NCI-H1930 (cell line): ENCODE measurements at places on chromosomes 11 and 22.

DNA sequence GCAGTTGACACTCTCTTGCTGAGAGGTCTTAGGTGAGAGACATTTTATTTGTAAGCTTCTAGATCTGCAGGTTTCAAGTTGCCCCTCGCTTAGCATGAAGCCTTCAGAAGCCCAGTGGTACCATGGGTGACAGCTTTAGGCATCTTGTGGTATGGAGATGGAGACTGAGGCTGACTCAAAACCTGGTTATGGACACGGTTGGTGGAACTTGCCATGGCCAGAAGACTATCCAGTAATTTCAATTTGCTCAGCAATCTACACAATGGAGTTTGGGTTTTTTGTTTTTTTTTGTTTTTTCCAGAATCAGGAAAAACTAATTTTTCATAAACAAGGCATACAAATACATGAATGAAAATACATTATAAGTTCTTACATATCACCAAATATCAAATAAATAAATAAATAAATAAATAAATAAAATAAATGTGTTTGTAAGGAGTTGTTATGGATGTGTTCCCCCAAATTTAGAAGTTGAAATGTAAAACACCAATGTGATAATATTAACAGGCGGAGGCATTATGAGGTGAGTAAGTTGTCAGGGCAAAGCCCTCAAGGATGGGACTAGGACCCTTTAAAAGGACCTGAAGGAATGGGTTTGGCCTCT, 22.6 kb downstream of the ETS1 start:
- DNase-seq, result no peak

GRCh38 chr22:46534901-46535630, 2.4 kb downstream of the CELSR1 start:
- no peak for DNase-seq

- DNase-seq, result no peak
Measured at GRCh38 chr22:17098379-17098819, 13.6 kb downstream of the IL17RA start.

GRCh38 chr22:46422896-46423295, 87.4 kb downstream of the TRMU start:
- no peak for DNase-seq

DNA sequence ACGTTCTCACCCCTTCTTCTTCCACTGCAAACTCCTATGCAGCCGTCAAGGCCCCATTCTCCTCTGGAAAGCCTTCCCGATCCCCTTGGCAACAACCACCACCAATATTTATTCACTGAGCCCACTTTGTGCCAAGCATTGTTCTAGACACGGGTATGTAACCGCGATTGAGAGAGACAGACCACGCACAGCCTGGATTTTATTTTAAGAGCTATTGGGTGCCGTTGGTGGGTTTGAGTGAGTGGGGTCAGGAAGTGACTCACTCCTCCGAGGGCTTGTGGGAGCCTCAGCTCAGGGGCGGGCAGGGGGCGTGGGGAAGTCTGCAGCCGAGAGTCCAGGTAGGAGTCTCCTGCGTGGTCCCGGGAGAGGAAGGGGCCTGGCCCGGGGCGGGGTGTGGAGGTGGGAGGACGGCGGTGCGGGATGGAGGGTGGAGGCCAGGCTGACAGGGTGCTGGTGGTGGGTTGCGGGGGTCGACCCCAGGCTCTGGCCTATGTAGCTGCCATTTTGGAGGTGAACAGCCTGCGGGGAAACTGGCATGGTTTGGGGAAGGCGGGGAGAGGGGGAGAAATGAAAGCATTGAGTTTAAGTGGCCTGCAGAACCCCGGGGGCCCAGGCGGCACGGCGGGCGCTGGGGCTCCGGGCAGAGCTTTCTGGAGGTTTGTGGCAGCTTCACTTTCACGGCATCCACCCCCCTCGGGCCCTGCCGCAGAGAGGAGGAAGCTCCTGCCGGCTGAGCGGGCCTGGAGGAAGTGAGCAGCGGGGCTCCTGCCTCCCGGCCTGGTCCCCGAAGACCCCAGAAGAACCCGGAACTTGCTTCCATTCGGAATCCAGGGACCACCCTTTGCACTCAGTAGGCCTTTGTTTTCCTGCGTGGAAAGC, 547 bp downstream of the PARVG start:
- DNase-seq, result no peak

DNA sequence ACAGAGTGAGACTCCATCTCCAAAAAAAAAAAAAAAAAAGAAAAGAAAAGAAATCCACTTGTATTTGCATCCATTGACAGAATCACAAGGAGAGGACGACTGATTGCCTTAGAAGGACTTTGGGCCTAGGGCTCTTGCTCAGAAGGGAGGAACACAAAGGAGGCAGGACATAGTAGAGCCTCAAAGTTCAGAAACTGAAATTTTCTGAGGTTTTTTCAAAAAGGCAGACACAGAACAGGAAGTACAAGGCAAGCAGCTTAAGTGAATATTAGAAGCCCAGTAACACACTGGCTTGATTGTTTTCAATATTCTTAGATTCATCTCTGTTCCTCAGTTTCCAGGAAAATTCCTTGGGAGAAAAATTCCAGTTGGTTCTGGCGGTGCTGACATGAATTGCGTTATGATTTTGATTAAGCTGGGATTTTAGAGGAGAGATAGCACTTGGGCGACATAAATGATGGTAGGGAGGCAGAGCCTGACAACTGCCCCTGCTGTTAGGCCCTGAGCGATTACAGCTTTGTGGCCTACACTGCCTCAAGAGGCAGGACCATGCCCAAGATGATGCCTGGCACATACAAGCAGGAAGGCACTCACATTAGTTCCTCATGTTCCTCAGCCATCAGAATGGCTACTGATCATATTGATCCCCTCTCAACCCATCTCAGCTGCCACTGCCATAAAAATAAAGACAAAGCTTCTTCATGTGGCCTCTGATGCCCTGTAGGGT, 15.3 kb downstream of the CLPB start:
- no peak for DNase-seq

- DNase-seq, result no peak
Measured at GRCh38 chr11:71453918-71454304, 908 bp downstream of the NADSYN1 start.

DNA sequence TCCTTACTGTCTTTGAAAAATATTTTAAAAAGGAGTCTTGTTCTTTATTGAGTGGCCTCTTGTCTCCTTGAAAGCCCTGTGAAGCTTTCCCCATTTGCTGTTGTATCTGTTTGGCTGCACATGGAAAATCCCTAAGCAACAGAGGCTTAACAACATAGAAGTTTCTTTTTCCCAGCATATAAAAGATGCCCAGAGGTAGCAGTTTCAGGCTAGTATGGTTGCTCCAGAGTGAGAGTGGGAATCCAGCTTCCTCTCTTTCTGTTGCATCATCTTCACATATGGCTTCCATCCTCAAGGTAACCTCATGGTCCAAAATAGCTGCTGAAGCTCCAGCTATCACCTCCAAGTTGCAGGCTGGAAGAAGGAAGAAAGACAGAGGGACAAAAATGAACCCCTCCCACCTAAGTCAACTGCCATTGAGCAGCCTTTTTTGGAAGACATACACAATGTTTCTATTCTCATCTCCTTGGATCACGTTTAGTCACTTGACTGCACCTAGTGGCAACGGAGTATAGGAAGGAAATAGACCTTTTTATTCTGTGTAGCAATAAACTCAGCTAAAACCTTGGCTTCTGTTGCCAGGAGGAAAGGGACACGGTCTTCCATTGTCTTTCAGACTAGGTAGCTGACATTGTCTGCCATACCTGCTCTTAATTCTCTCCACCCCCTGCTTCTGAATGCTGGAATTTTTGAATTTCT, 5.3 kb downstream of the CSF2RB start:
- no peak for DNase-seq

GRCh38 chr11:44738791-44739190, 12.0 kb downstream of the TSPAN18 start:
- DNase-seq, result no peak

DNA sequence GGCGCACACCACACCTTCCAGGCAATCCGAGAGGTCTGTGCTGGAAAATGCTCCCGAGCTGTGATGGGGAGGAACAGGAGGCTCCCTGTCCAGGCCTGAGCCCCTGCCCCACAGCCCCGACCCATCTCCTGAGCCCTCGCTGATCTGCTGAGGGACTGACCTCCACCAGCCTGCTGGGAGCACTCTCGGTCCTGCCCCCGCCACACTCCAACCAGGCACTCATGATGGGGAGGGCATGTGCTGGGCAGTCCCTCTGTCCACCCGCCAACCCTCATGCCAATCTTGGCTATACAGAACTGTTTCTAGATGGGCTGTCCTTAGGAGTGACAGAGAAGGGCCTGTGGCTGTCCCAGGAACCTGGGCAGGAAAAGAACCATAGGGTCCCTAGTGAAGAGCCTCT, 70.8 kb downstream of the TRMU start:
- DNase-seq, result no peak

- DNase-seq, result no peak
Measured at GRCh38 chr22:19242699-19243098, 48.8 kb downstream of the CLTCL1 start.

DNA sequence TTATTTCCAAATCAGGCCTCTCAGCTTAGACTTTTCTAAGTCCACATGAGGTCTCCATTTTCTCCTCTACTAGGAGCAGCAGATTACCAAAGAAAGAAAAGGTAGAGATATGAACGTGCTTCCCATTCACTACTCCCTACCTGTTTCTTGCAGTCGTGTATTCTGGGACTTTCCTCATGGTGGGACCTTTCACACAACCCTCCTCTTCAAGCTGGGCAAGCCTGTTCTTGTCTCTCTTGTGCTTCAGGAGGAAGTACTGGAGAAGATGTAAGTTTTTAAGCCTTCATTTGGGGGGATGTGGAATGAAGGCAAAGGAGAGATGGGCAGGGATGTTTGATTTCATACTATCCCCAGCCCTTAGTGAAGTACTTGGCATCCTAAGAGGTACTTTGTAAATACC, 128.8 kb upstream of the SESN3 start:
- no peak for DNase-seq

DNA sequence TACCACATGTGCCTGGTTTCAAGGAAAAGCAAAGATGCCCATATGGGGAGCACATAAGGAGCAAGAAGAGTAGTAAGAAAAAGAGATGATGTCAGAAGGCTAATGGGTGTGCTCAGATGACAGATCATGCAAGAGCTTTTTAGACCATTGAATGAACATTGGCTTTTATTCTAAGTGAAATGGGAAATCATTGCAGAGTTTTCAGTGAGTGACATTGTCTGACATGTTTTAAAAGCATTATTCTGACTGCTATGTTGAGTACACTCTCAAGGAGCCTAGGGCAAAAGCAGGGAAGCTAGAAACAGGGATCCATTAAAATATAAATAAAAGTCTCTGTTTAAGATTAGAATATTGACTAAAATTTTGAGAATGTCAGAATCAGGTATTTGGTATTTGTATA, 133.6 kb downstream of the METTL15 start:
- no peak for DNase-seq

GRCh38 chr11:78269806-78270205, 81.1 kb downstream of the USP35 start:
- no peak for DNase-seq

- no peak for DNase-seq
Measured at GRCh38 chr22:39435616-39436015, 21.2 kb upstream of the MGAT3 start.

GRCh38 chr11:104161751-104162450, 2.0 kb downstream of the PDGFD start:
- DNase-seq, result no peak

- no peak for DNase-seq
Measured at GRCh38 chr11:76621868-76622267, 48.7 kb downstream of the LRRC32 start.

DNA sequence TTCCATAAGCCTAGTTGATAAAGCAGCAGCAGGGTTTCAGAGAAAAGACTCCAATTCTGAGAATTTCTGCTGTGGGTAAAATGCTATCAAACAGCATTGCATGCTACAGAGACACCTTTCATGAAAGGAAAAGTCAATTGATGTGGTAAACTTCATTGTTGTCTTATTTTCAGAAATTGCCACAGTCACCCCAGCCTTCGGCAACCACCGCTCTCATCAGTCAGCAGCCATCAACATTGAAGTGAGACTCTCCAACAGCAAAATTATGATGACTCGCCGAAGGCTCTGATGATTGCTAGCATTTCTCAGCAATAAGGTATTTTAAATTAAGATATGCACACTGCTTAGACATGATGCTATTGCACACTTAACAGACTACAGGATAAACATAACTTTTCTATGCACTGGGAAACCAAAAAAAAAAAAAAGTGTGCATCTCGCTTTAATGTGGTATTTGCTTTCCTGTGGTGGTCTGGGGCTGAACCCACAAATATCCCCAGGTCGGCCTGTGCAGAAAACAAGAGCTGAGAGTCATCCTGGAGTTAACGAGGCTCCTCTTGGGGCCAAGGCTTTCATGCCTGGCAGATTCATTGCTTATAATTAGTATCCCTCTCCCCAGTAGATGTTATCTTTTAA, 192.1 kb downstream of the CTTN start:
- DNase-seq, result no peak
